ENCODE measurements at places on chromosomes 2 and 18. TPM values are rescaled to one million over a fixed set of nuclear protein-coding genes. Genes with fewer than 3 reads are reported as not detected.

SALL3 gene
- total RNA-seq, result 0.36 TPM

CSRNP3 gene
- 29.6 TPM for total RNA-seq

IHH gene
- total RNA-seq, result 0.38 TPM

- DNase-seq, result no peak
Measured at GRCh38 chr2:220915092-220915623, 656.9 kb downstream of the EPHA4 start.

- no peak for DNase-seq
Measured at GRCh38 chr2:235433860-235434259, 60.0 kb upstream of the AGAP1 start.

GRCh38 chr2:172373076-172373475, 54.3 kb upstream of the ITGA6 start:
- DNase-seq, result no peak

Measured in mesothelial cell of epicardium (in vitro differentiated cells).